Activated CD4-positive, alpha-beta T cell treated with anti-CD3 and anti-CD28 coated beads, Interleukin-2, amount 10 ng/mL, durations not matched to agents 7 days and 5 days (primary cell): ENCODE measurements at places on chromosomes 2 and 18. TPM values are rescaled to one million over a fixed set of nuclear protein-coding genes. Genes with fewer than 3 reads are reported as not detected.

DNA sequence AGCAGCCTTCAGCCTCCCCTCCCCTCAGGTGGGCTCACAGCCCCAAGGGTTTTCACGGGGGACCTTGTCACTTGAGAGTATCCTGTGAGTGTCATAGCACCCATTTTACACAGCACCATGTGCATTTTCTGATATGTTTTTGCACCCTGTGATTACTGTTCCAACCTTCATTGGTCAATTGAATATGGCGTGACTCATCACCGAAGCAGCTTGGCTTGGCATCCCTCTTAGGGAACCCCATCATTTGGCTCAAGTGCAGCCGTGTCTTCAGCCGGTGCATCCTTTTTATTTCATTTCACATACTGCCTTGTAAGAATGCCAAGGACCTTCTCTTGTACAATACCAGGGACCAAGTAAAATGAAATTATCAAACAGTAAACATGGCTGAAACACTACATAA lies 57.6 kb downstream of the NPAS2 start:
- H3K27me3 ChIP-seq, result no peaks in the 10 kb centered on the region
- no peak for DNase-seq
- H3K36me3 ChIP-seq, result no peaks in the 10 kb centered on the region
- no peak overlapping the region for H3K4me3 ChIP-seq

- no peaks in the 10 kb centered on the region for H3K27me3 ChIP-seq
- H3K36me3 ChIP-seq, result peaks cover 2% of the 10 kb centered on the region
- no peak overlapping the region for H3K4me3 ChIP-seq
- H3K27ac ChIP-seq, result no peak overlapping the region
- peak; percentile 47 for DNase-seq
These were observed 156.0 kb downstream of the TGIF1 start for GRCh38 chr18:3605954-3606443.

DNA sequence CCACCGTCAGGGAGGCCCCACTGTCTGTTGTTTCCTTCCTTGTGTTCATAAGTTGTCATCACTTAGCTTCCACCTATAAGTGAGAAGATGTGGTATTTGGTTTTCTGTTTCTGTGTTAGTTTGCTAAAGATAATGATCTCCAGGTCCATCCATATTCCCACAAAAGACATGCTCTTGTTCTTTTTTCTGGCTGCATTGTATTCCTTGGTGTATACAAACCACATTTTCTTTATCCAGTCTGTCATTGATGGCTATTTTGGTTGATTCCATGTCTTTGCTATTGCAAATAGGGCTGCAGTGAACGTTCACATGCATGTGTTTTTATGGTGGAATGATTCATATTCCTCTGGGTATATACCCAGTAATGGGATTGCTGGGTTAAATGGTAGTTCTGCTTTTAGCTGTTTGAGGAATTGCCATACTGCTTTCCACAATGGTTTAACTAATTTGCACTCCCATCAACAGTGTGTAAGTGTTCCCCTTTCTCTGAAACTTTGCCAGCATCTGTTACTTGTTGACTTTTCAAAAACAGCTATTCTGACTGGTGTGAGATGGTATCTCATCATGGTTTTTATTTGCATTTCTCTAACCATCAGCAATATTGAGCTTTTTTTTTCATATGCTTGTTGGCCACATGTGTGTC lies 156.6 kb upstream of the NOSTRIN start:
- no peaks in the 10 kb centered on the region for H3K27me3 ChIP-seq
- H3K4me1 ChIP-seq, result peaks cover 9% of the 10 kb centered on the region
- no peaks in the 10 kb centered on the region for H3K36me3 ChIP-seq
- H3K4me3 ChIP-seq, result no peak overlapping the region

GRCh38 chr2:120887320-120887697 lies 151.6 kb downstream of the GLI2 start:
- no peaks in the 10 kb centered on the region for H3K27me3 ChIP-seq
- no peak overlapping the region for H3K27ac ChIP-seq
- H3K4me3 ChIP-seq, result no peak overlapping the region
- H3K4me1 ChIP-seq, result no peaks in the 10 kb centered on the region
- DNase-seq, result no peak

CEBPZOS gene
- total RNA-seq, result 38.5 TPM

DNA sequence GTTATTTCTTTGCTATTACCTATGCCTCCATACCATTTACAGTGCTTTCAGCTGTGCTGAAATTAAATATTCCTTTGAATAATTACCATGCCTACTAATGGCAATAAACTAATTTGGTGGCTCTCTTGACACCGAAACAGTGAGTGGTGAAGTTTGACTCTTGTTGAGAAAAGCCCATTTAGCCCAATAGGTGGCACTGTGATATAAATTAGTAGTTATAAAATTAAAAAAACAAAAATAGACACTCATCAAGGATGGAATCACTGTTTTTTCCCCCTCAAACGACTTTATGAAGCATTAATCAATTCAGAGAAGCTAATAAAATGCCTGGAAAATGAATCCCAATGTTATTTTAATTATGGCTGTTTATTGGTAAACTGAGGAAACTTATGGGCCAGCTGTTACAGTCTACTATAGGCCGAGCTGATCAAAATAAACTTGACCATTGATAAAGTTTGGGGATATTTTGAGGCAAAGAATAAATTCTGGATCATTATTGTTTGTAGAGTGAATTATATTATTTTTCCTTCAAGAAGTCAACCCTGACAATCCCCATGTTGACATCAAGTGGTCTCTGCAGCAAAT lies 339.6 kb downstream of the TRIB2 start:
- H3K36me3 ChIP-seq, result no peaks in the 10 kb centered on the region
- no peaks in the 10 kb centered on the region for H3K4me1 ChIP-seq
- H3K4me3 ChIP-seq, result no peak overlapping the region
- H3K27ac ChIP-seq, result no peak overlapping the region

ZAP70 gene
- total RNA-seq, result 337 TPM

ACADL gene
- total RNA-seq, result not detected

GRCh38 chr18:59712311-59712710 lies 15.1 kb upstream of the CCBE1 start:
- H3K4me3 ChIP-seq, result no peak overlapping the region
- H3K27me3 ChIP-seq, result no peaks in the 10 kb centered on the region
- no peaks in the 10 kb centered on the region for H3K4me1 ChIP-seq

GRCh38 chr2:107777974-107778373 lies 48.7 kb upstream of the RGPD4 start:
- H3K36me3 ChIP-seq, result no peaks in the 10 kb centered on the region
- H3K27me3 ChIP-seq, result no peaks in the 10 kb centered on the region
- H3K4me1 ChIP-seq, result no peaks in the 10 kb centered on the region
- H3K27ac ChIP-seq, result no peak overlapping the region
- H3K4me3 ChIP-seq, result no peak overlapping the region
